Mammary epithelial cell (primary cell): ENCODE measurements at places on chromosomes 7 and 10. TPM values are rescaled to one million over a fixed set of nuclear protein-coding genes. Genes with fewer than 3 reads are reported as not detected.

The NPSR1 gene
- not detected for polyA plus RNA-seq

The ZCWPW1 gene
- polyA plus RNA-seq = 1.1 TPM

The OPN1SW gene
- not detected for polyA plus RNA-seq

- peak; percentile 39 for DNase-seq
These were observed 60.6 kb upstream of the MSMB start for GRCh38 chr10:46106410-46107255.

DNA sequence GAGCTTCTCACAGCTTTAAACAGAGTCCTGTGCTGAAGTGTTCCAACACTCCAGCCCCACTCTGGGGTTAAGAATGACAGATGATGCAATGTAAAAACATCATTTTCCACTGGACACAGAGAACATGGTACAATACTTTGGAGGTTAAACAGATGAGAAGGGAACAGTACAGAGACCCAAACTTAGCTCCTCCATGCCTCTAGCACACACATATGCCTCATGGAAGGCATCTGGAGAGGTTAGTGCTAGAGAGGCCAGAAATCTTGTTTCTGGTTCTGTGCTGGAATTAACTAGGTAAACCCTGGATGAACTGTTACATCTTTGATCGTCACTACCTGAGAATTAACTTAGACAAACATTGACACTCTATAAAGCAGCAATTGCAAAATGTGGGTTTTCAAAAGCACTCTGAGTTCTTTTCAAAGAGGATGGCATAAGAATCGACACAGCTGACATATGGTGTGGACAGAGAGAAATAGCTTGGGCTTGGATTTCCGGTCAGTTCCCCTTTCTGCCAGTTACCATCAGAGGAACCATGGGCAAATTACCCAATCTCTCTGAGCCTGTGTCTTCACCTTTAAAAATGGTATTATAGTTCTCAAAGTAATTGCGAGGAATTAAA, 81.9 kb downstream of the KCNMA1 start:
- DNase-seq = no peak

DNA sequence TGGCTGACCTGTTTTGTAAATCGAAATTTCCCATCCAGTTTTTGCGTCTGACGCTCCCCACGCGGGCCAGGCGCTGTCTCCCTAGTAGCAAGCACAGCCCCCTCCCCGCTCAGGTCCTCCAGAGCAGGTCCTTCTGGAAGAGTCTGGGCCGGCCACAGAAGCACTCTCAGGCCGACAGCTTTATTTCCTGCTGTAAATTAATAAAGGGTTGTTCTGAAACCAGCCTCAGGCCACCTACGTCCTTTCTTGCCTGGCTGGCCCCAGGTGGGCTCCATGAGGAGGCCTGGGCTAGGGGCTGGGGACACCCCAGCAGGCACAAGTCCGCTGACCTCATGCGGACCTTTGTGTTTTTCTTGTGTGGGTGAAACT, 35.2 kb downstream of the CAMK2B start:
- DNase-seq = no peak
